ENCODE measurements at places on chromosomes 11 and 22.
A peak's percentile ranks its signal among the peaks of the same experiment; 100 is the strongest.

DNA sequence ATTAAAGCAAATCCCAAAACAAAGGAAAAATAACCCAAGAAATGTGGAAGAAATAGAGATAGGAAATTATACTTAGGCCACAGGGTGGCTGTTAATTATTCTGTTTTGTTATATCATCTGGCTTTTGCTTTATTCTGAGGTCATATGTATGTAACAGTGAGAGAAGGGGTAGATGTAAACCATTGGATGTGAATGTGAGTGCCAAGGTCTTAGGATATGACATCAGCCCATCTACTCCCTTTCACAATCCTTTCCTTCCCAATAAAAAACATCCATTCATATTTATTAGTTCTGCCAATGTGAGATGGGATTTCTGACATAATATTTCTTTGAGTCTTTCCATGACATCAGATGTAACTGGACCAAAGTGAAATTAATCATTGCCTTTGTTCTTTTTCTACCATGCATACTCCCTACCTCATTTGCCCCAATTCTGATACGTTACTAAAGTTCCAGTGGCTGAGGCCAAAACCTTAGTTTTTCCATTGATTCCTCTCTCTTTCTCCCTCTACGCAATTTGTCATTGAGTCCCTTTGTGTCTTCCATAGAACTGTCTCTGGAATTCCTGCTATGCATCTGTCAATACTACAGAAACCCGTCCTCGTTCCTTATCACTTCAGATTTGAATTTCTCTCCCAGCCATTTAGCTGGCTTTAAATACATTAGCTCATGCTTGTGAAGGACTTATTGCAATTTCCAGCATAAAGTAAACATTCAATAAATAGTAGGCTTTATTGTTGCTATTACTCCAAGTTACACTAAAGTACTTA, 170.3 kb downstream of the ARHGAP42 start:
- DNase-seq: no peak

- no peak for DNase-seq
Observed at GRCh38 chr11:57475191-57475590, 14.9 kb downstream of the RTN4RL2 start.

GRCh38 chr11:33476945-33477606, 219.9 kb downstream of the HIPK3 start:
- no peak for DNase-seq

GRCh38 chr11:92527467-92527866, 302.8 kb downstream of the FAT3 start:
- no peak for DNase-seq

DNA sequence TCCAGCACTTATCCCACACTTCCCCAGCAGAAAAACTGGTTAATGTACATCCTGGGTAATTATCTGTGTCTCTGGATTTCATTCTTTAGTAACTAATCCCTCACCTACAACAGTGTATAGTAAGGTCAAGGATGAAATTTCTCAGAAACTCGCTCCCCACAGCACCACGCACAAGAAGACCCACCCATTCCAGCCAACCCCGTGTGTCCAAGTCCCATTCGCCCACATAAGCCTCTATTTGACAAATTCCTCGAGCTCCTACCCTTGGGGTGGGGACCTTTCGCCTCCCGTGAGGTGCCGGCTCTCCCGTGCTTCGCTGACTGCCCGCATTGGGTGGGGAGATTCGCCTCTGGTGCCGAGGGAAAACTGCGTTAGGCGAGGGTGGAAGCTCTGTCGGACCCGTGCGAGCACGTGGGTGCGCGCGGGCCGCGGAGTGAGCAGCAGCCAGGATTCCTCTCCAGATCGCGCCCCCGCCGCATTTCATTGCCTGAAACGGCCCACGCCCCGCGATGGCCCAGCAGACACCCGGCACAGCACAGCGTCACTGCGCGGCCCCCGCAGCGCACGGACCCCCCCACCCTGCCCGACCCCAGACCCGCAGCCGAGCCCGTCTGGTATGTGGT, 866 bp downstream of the EXPH5 start:
- peak; percentile 8 for DNase-seq
